ENCODE measurements at places on chromosomes 1 and 21.

GRCh38 chr1:84429231-84429630, 30.9 kb downstream of the DNASE2B start:
- no peak for DNase-seq

GRCh38 chr1:215992620-215993019, 425.5 kb downstream of the KCTD3 start:
- no peak for DNase-seq

DNA sequence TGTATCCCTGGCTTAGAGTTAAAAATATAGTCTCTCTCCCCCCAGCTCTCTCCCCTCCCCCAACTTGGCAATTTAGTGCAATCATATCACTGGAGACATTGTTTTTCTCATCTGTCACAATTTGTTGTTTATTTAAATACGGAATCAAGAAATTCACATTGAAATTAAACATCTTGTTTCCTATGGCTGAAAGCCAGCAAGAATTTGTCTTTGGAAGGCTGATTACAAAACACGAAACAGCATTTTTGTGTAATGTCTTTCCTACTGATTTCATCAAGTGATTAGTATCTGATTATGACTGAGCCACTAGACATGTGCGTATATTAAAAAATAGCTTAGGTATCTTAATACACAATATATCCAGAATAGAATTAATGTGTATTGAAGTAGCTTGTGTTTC, 119.7 kb downstream of the LYPLAL1 start:
- no peak for DNase-seq

DNA sequence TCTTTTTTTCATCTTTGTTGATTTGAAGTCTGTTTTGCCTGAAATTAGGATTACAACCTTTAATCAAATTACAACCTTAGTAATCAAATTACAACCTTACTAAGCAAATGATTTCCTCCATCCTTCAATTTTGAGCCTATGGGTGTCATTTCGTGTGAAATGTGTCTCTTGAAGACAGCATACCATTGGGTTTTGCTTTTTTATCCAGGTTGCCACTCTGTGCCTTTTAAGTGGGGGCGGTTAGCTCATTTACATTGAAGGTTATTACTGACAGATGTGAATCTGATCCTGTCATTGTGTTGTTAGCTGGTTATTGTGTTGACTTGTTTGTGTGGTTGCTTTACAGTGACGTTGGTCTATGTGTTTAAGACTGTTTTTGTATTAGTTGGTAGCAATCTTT, 74.8 kb upstream of the BCL9 start:
- no peak for DNase-seq

DNA sequence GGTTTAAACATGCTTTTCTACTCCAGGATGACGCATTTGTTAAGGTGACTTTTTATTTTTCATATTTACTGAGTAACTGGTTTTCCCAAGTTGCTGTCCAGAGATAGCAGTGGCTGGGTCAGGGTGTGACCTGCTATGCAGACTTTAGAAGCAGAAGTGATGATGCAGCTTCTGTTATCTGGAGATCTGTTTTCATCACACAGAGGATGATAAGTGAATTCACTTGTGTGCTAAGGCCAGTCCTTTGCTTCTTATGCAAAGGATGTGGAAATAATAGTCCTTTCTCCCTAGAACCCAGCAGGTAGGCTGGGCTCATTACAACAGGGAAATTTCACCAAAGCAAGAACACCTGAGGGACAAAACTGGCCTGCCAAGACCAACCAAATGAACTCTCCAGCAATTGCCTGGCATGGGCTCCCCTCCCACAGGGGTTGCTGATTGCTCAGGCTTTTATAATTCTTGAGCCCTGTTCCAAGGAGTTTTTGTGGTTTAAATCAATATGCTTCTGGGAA, 97.8 kb upstream of the LPGAT1 start:
- DNase-seq, result no peak

- no peak for DNase-seq
Observed at GRCh38 chr1:65817891-65818290, 25.2 kb downstream of the PDE4B start.
